ENCODE measurements at places on chromosomes 11 and 22. TPM values are rescaled to one million over a fixed set of nuclear protein-coding genes. Genes with fewer than 3 reads are reported as not detected.

The MRPL21 gene
- total RNA-seq: 116 TPM

The GPHA2 gene
- total RNA-seq: not detected

The ASPHD2 gene
- 1.4 TPM for total RNA-seq

The MMP11 gene
- total RNA-seq: 55.0 TPM

The ANKK1 gene
- total RNA-seq: 0.24 TPM

The MPPED2 gene
- not detected for total RNA-seq

The GRM5 gene
- total RNA-seq: under 0.01 TPM
